GM13977 (cell line): ENCODE measurements at places on chromosomes 6 and 20.

DNA sequence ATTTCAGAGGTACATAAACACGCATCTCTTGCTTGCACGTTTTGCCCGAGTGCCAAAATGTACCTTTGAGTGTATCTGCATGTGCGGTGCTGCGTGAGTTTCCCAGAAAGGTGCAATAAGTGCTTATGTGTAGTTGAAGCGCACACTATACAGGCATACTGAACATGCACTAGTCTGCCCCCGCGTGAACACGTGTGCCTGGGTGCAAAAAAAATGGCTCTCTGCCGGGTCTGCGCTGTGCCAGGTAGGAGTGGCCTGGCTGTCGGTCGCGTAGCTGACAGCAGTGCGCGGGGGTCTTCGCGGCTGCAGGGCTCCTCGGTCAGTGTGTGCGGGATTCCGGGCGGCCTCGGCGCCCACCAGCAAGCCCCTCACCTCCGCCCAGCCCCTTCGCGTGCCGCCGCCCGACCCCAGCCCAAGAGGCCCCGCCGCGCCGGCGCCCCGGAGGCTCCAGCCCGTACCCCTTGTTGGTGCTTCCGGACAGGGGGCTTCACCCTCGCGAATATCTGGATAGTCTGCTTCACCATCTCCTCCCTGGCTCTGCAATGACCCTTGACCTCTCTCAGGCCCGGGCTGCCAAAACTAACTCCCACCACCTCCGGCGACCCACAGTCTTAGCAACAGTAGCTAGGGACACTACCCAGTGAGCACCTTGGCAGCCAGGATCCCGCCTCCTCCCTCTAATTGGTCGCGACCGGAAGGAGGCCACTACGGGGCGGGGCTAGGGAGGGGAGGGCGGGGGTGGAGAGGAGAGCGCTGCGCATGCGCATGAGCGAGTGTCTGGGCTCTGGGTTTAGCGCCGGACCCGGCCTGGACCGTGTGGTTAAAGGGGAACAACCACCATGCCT lies at the start of gene KIF6:
Gene KIF6, minus strand, starts transcription at position 622 of the 845 bp plus-strand sequence. Its CDS starts 98 bp downstream, at position 524.
- peak; percentile 97 for DNase-seq

GRCh38 chr20:51624157-51624731 lies 81.7 kb upstream of the NFATC2 start:
- DNase-seq = peak; percentile 83

- DNase-seq = no peak
These were observed 100.4 kb downstream of the TOX2 start for GRCh38 chr20:44014807-44015732.

GRCh38 chr6:107968081-107968480 lies 10.1 kb upstream of the SEC63 start:
- no peak for DNase-seq

DNA sequence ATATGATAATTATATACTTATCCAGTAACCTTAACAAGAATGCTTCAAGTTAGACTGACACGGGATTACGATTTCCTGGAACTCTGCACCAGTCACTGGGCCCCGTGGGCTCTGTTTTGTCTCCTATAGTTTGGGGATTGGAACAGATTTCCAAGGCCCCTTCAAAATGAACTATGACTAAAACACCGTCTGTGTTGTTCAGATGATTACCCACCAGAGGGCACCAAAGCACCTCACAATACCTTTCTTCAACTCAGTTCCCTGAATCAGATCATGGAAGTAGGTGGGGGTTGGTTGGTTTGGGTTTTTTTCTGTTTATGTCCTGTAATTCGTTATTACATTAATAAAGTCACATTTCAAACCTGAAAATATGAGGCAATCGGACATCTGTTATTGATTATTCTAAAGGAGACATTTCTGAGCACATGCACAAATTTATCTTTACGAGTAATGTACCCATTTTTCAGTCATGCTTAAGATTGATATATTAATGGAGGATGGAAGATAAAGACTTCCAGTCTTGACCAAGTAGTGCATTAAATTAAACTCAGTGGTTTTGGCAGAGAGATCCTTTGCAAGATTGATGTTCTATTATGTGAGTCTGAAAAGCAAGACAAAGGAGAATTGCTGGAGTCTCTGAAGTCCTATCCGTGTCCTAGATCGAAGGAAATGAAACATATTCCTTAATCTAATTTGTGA lies 112.0 kb upstream of the COL21A1 start:
- DNase-seq = peak; percentile 52

- no peak for DNase-seq
These were observed 174.9 kb downstream of the QKI start for GRCh38 chr6:163589387-163589786.

DNA sequence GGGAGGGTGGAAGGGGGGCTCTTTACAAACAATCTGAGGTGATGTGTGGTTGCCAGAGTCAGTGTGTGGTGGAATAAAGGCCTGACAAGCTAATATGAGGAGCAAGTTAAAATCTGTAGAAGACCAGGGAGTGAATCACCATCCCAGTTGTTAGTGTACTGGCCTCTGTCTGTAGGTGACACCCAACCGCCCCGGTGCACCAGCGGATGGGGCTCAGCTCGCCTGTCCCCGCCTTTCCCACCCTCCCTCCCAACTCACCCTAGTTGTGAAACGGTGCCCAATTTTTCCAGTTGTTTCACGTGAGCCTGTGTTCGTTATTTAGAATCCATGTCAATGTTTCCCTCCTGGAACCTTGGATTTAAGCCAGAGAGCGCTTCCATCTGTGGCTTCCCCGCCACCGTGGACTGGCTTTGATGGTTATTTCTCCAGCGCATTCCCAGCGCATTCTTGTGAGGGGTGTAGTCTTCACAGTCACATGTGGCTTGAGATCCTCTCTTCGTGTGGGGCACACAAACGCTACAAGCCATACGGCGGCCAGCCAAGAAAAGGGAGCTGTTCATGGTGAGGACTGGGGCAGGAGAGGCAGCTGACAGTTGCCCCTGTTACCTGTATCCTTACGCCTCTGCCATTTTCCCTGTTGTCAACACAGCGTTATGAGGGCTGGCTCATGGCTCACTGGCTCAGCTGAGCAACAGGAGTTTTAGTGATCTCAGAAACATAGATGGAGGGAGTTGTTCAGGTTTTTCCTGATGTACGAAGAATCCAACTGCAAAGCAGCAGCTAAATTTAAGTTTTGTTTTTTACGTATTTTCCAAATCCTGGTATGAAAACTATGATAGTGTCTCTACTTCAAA lies 137.6 kb downstream of the ZDHHC14 start:
- no peak for DNase-seq

DNA sequence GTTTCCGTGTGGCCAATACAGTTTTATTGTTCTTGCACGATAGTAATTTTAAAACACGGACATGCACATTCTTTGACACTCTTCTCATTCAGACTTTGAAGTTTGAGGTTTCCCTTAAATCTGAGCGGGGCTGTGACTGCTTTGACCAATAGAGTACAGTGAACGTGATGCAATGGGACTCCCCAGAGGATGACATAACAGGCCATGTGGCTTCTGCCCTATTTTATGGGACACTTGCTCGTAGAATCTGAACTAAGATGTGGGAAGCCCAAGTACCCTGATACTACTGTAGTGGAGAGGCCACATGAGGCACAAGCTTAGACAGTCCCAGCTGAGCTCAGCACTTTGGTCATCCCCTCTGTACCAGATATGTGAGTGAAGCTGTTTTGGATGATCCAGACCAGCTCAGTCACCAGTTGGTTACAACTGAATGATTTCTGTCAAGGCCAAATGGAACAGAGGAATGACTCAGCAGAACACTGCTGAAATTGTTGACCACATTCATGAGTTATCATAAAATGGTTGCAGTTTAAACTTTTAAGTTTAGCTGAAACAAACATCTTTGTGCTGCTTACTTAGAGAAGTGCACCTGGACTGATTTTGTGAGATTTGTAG lies 279.4 kb downstream of the RFPL4B start:
- peak; percentile 12 for DNase-seq

DNA sequence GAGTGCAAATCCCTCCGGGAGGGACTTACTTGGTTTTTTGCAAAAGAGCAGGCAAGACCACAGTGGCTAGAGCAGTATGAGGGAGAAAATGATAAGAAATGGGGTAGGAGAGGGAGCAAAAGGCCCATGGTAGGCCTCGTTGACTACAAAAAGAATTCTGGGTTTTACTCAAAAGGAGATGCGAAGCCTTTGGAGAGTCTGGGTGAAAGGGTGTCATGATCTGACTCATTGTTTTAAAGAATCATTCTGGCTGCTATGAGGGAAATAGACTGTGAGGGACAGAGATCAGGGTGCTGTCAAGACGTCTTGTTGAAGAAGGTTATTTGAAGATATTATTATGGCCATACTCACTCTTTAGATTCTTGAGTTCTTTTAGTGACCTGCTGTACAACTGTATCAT lies 13.0 kb downstream of the TBC1D32 start:
- DNase-seq = no peak

GRCh38 chr6:21193790-21194475 lies 399.6 kb upstream of the SOX4 start:
- no peak for DNase-seq

GRCh38 chr6:157732007-157732406 lies 91.0 kb upstream of the SNX9 start:
- no peak for DNase-seq

DNA sequence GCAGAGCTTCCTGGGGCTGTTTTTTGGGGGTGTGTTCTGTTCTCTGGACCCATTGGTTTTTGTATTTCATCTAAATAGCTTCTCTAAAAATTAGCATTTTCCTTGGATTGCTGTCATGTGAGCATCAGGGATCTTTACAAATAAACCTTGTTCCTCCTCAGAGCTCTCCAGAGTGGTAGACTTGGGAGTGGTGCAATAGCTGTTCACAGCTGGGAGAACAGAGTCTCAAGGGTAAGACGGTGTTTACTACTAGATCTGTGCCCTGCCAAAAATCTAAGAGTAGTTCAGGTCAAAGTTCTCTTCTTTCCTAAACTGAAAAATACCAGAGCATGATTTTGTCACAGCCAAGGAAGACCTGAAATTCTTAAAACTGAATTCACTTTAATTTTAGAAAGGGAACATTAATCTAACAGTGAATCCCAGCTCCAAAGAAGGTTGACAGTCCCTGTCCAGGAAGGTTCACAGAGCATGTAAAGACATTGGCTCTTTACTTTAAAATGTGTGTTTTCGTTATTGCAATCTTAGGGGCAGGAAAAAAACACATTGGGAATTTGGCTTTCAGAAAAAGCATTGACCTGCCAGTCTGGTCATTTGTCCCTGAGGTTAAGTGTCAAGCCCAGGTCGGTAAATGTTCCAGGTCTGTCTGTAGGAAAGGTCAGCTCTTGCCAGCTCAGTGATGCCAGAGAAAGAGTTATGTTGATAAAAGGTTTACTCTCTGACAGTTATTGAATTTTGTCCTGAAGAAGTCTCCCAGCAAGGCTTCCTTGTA lies 43.3 kb downstream of the VAPB start:
- no peak for DNase-seq

GRCh38 chr6:18447552-18447951 lies 60.4 kb downstream of the RNF144B start:
- DNase-seq = no peak

- DNase-seq = no peak
These were observed 213.9 kb downstream of the TTLL2 start for GRCh38 chr6:167538746-167539145.

DNA sequence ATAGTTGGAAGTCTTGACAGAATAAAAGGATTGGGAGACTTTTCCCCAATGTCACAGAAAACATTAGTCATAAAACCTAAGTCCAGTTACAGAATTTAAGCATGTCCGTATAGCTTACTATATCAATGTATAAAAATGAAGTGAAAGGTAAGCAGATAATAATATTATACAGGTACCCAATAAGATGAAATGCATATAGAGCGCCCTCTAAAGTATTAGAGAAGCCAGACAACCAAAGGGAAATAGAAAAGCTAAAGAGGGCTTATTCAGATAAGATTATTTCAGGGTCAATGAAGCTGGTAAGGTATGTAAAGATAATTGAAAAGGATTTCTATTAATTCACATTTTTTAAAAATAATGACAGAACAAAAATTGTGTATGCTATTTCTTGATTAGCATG lies 947.7 kb upstream of the MAP3K7 start:
- DNase-seq = no peak

DNA sequence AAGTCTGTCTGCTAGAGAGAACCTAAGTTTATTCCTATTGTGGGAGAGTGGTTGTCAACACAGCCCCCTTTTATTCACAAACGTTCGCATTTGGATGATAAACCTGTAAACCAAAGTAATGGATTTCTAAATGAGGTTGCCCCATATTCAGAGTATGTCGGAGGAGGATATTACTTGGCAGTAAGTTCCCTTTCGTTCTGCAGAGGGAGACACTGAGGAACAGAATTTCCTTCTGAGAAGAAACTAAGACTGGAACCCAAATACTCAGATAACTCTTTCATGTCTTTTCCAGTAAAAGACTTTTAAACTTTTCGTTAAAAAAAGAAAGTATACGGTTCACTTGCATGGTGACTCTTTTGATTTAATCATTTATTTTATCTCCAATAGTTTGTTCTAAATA lies 754.6 kb upstream of the MMS22L start:
- DNase-seq = no peak

- DNase-seq = no peak
These were observed 5.1 kb upstream of the TFAP2A start for GRCh38 chr6:10419749-10420545.

- no peak for DNase-seq
These were observed 1.5 kb downstream of the PPP1R14C start for GRCh38 chr6:150144294-150144868.

GRCh38 chr6:136525586-136526195 lies 24.5 kb downstream of the MAP7 start:
- no peak for DNase-seq

GRCh38 chr20:56928007-56928406 lies 298.9 kb downstream of the TFAP2C start:
- no peak for DNase-seq

GRCh38 chr20:35368666-35369423 lies 42.9 kb downstream of the UQCC1 start:
- DNase-seq = no peak

DNA sequence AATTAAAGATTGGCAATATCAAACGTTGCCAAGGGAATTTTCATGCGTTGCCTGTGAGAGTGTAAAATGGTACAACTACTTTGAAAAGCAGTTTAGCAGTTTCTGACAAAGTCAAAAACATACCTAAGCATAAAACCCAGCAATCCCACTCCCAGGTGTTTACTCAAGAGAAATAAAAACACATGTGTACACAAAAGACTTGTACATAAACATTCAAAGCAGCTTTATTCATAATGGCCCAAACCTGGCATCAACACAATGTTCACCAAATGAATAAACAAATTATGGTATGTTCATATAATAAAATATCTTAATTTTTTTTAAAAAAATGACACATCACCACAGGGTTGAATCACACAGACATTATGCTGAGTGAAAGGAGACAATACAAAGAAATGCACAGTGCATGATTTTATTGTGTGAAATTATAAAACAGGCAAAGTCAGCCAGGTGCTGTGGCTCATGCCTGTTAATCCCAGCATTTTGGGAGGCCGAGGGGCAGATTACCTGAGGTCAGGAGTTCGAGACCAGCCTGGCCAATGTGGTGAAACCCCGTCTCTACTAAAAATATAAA lies 240.4 kb upstream of the MARCKS start:
- DNase-seq = no peak

- no peak for DNase-seq
These were observed 96.8 kb upstream of the NFATC2 start for GRCh38 chr20:51639206-51639832.

GRCh38 chr6:43962458-43962857 lies 164.8 kb downstream of the MRPL14 start:
- no peak for DNase-seq

GRCh38 chr6:47483853-47484546 lies 6.4 kb downstream of the CD2AP start:
- no peak for DNase-seq

GRCh38 chr6:105952772-105953690 lies 133.1 kb upstream of the PRDM1 start:
- DNase-seq = no peak

GRCh38 chr6:98056955-98057354 lies 773.9 kb upstream of the MMS22L start:
- DNase-seq = no peak
